Cardiac septum (tissue), 1 donor: ENCODE measurements at places on chromosomes 6 and 20.

DNA sequence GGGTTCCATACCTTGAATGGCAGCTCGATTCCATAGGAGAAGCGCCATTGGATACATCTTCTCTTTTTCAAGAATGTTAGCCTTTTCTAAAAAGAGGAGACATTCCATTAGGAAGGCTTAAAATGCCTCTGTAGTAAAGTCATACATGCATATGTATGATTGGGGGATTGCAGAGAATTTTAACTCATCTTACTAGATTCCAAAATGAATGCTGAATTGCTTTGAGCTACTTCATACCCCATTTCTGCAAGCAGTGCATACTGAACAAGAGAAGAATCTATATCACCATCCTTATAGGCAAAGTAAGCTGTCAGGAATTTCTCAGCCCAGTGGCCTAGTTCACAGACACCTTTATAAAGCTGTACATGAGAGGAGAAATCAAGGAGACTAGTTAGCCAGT, 80.3 kb downstream of the NDUFAF5 start:
- no peak for DNase-seq

DNA sequence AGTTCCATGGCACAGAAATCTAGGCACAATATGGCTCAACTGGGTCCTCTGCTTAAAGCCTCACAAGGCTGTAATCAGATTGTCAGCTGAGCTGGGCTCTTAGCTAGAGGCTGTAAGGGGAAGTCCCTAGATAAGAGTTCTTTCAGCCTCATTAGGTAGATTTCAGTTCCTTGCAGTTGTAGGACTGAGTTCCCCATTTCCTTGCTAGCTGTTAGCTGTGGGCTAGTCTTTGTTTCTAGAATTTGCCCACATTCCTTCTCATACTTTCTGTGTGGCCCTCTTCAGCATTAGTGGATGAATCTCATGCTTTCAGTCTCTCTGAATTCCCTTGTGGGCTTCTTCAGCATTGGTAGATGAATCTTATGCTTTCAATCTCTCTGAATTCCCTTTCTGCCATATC, 71.0 kb upstream of the MRAP2 start:
- DNase-seq: no peak

GRCh38 chr6:168034537-168034936, 37.1 kb downstream of the KIF25 start:
- no peak for DNase-seq

DNA sequence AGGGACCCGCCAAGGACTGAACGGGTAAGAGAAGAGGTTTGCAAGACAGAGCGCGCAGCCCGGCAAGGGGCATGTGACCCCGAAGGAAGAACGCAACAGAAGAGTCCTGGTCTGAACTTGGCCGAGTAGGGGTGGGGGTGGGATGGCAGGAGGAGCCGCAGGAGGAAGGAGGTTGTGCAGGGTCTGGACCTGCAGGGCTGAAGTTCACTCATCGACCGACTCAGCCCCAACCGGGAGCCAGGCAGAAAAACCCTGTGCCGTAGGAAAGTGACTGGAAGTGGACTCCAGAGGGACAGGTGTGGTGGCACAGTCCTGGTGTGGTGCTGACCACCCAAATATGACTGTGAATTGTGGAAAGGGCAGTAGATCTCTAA, 15.2 kb downstream of the ADISSP start:
- no peak for DNase-seq

DNA sequence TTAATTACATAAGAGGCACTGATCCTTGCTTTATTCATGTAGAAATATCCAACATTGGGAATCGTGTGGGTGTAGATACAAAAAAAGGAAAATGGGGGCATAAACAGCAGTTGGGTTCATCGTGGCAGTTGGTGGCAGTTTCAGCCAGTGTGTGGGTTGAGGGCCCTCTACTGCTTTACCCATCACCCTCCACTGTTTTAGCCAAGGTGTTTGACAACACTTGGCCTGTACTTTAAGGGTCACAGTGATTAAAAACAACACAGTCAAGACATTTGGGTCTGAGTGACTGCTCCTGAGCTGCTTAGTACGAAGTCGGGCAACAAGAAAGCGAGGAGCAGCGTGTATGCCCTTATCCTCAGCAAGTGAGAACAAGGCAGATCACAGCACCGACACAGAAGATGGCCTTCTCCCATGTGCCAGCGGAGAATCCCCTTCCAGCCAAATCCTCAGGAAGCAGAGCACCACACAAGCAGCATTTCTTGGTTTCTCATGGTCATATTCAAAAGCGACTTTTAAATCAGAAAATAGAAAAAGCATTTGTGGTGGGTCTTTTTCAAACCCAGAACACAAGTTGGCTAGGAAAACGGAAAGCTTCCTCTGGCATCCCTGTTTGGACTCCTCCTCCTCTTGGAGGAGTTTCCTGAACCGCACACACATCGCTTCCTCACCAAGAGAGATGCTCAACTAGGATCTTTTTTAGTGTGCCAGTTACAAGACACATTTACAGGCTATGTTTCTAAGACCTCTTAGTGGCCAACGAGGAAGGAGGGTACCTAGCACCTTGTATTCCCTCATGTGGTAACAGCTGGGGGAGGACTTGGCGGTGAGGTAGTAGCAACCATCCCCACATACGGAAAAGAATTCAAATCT, 23.5 kb downstream of the EIF2S2 start:
- DNase-seq: no peak

GRCh38 chr6:64750910-64751309, 956.1 kb downstream of the EYS start:
- no peak for DNase-seq

GRCh38 chr20:23039136-23039875, 4.2 kb downstream of the SSTR4 start:
- no peak for DNase-seq

- peak; percentile 88 for DNase-seq
These were observed 19.7 kb downstream of the SLC17A9 start for GRCh38 chr20:62971950-62972844.

DNA sequence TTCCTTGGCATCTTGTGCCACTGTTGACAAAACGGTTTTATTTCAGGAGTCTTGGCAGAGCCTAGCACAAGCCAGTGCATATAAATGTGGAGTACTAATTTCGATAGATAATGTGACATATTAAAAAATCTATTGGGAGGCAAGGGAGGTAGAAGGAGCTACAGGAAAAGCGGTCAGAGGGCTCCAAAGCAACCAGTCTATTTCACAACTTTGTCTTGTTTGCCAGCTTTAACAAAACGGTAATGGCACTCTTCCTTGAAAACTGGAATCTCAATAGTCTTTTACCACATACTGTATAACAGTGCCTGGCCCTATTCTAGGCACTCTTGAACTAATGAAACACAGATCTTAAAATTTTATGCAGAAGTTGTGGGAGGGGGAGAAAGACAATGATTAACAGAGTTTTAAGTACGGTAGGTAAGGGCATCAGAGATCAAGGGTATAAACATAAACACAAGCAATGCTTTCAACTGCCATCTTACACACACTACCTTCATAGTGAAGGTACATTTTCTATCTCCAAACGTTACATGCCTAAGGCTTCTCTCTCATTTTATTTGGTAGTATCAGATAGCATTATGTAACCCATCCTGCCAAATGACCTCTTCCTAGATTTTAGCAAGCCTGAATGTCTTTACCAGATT, 33.5 kb upstream of the SYNCRIP start:
- DNase-seq: no peak

DNA sequence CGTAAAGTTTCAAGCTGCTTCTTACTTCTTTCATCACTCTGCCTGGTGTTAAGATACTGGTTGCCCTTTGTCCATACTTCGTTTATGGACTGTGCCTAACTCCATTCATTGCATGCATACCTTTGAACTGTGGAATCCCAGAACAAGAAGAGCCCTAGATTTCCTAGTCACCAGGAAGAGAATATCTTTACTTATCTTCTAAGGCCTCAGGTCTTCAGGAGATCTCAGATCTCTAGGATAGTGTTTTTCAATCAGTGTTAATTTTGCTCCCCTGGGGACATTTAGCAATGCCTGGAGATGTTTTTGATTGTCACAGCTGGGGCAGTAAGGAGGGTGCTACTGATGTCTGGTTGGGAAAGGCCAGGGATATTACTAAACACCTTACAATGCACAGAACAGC, 35.5 kb upstream of the GJA1 start:
- no peak for DNase-seq

GRCh38 chr20:19260412-19261090, 48.1 kb downstream of the SLC24A3 start:
- DNase-seq: no peak
